GM12891 (cell line): ENCODE measurements at places on chromosomes 1 and 21.

DNA sequence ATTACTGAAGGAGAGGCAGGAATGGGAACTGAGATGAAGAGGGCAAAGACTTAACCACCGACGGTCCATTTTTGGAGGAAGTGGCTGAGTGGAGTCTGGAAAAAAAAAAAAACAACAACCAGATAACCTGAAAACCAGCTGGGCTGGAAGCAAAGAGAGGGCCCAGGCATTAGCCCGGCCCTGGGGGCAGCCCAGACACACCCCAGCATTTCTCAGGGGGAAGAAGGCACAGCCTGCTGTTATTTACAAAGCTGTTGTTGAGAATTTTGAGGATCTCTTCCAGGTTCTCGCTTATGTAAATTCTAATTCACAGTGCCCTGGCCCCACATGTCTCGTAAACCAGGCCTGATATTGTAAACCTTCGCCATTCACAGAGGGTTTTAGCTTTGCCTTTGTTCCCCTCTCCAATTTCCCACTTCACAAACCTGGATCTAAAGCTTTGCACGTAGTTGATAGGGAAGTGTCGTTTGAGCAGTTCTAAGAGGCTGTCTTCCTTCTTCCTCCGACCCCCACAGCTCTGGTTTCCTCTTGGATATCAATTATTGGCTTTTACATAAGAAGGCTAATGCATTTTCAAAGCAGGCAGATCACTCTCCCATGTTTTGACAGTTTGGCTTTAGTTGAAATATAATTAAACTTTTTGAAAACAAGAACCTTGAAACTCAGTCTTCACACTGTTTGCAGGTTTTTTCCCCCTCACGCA lies 161.8 kb upstream of the IRF2BP2 start:
- no peak for DNase-seq

GRCh38 chr1:161191971-161192370 lies 6.9 kb downstream of the ADAMTS4 start:
- DNase-seq: no peak

DNA sequence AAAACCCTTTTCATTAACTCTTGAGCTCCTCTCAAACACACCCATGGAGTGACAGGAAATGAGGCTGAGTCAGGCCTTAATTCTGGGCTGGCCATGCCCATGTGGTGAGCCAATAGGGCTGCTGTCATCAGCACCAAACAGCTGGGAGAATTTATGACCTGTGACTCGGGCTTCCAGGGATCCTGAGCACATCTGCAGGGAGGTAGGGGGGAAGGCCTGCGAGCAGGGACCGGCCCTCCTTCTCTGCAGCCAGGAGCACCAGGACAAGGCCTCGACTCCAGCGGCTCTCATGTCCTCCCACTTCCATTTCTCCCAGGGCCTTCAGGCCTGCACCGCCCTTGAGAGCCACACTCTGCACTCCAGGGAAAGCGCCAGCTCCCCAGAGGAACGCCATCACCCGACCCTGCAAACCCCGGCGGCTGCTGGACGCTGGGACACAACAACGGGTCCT lies 14.6 kb downstream of the RIPK4 start:
- no peak for DNase-seq

GRCh38 chr1:93585059-93585966 lies 96.3 kb downstream of the BCAR3 start:
- no peak for DNase-seq
